ENCODE measurements at places on chromosomes 4 and X.
A peak's percentile ranks its signal among the peaks of the same experiment; 100 is the strongest.

DNA sequence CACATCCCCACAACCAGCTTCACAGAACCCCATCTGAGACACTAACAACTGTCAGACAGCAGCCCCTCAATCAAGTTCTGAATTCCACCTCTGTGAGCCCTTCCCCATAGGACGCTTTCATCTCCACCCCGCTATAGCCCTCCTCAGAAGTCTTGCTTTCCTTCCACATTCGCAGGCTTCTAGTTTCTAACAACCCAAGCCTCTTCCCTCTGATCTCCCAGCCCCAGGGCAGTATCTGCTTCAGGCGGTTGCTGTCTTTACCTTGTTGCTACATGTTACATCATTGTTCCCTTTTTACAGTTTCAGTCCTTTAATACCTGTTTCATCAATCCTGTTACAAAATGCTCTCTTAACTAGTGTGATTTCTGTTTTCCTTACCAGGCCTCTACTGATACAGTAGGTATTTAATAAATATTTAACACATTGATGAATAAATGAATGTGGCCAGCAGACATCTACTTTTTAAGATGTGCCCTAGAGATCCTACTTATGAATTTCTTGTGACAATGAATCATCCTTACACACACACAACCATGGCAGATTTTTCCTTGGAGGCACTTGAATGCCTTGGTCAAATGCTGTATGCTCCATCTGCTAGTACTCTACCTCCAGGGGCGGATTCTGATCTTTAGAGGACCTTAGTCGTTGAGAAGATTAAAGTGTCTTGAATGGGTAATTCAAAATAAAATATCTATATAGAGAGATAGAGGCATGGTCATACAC lies 164.7 kb upstream of the SLIT2 start:
- DNase-seq: no peak

GRCh38 chrX:112851806-112852205 lies 11.2 kb upstream of the AMOT start:
- DNase-seq: no peak

DNA sequence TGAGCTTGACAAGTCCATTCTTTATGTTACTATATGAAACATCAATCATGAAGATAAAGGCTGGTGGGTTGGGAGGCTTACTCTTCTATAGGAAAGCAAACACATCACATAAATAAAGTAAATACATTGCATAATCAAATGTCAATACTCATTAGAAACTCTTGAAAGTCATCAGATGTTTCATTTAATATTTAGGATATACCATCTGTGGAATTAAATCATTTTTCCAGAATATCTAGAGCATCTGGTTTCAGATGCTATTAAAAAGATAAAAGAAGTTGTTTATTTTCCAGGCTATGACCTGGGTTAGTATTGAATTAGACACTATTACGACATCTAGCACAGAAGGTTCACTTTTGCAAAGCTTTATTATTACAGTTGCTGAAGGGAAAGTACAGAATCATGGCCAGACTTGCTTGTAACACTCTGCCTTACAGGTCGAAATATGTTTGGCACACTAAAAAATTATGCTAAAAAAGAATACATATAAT lies 72.6 kb downstream of the METTL14 start:
- DNase-seq: no peak

- DNase-seq: no peak
These were observed 13.0 kb downstream of the SLC16A2 start for GRCh38 chrX:74434336-74434735.

GRCh38 chrX:43882294-43882681 lies at the start of gene MAOB:
Gene MAOB, minus strand, starts transcription at chrX:43882450. Its CDS starts 151 bp downstream, at chrX:43882299.
- DNase-seq: peak; percentile 23

GRCh38 chrX:36861601-36862000 lies 146.6 kb upstream of the FAM47C start:
- no peak for DNase-seq

- DNase-seq: no peak
These were observed 59.9 kb downstream of the DIPK2B start for GRCh38 chrX:45140812-45141211.
